Stimulated activated CD8-positive, alpha-beta memory T cell treated with anti-CD3 and anti-CD28 coated beads, Interleukin-15, amount 100 ng/mL, for 48 hours (primary cell): ENCODE measurements at places on chromosomes 12 and 14.

GRCh38 chr14:62778310-62778709, 266.9 kb downstream of the KCNH5 start:
- DNase-seq, result no peak

DNA sequence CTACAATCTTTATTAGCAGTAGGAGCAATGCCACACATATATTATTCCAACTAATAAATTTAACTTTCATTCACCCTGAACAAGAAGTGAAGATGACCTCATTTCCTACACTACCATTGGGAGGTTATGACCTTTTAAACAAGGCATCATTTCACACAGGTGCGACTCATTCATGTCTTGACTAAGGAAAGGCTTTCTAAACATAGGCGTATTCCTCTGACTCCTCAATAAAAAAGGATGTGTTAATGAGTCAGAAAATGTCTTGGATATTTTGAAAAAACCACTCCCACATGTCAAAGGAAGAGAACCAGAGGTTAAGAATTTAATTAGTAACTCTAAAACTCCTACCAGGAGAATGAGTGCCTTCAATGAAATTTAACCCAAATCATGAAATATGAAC, 115.2 kb downstream of the PRICKLE1 start:
- no peak for DNase-seq

DNA sequence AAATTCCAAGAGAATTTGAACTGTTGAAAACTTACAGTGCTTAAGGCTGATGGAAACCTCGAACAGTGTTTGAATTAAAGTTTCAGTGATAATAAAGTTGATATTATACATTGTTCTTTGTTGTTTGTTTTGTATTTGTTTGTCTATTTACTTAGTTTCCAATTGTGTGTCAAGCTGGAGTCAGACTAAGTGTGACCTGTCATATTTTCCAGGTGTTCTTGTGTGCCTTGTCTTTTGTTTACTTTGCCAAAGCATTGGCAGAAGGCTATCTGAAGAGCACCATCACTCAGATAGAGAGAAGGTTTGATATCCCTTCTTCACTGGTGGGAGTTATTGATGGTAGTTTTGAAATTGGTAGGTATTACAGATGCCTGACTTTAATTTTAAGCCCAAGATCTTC, 6.0 kb downstream of the SLCO1C1 start:
- no peak for DNase-seq

- DNase-seq, result no peak
Observed at GRCh38 chr14:99884834-99885648, 91.8 kb downstream of the EML1 start.

DNA sequence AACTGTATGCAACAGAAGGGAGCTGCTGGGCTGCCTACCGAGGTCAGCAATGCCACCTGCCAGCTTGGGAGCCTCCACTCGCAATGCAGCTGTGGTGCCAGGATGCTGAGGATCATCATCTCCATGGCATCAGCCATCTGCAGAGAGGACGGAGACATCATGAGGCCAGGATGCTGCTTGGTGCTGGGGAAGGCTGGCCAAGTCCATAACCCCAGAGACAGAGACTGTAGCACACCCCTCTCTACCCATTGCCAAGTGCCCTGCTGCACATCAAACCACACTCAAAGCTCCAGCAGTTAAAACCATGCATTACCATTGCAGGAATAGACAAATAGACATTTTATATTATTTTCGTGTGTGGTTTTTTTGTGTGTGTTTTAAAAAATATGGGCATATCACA, 43.5 kb downstream of the SVOP start:
- no peak for DNase-seq

DNA sequence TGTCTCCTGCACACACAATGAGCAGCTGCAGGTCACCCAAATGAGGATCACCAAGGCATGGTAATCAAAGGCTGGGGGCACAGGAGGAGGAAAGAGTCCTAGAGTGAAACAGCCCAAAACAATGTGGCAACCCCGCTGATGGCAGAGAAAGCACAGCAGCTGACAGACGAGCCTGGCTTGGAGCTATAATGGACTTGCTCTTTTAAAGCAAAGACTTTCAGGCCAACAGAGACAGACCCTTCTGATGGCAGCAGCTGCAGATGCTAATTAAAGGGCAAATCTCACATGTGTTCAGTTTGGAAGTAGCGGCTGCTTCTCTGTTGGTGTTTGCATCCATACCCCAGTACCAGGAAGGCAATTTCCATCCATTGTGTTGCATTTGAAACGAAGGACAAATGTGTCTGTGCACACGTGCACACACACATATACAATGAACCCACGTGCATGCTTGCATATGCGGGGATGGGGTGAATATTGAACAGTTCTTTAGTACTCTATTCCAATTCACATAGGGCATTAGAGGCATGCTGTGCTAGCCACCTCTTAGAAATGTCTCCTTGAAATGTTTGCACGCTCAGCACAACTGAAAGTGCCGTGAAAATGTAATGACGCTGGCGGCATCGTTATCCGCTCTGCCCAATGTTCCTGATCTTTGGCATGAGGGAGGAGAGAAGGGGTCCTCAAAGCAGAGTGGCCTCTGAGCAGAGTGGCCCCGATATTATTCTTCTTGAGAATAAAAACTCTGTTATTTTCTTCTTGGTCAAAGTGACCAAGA, 38.1 kb downstream of the CIT start:
- no peak for DNase-seq

DNA sequence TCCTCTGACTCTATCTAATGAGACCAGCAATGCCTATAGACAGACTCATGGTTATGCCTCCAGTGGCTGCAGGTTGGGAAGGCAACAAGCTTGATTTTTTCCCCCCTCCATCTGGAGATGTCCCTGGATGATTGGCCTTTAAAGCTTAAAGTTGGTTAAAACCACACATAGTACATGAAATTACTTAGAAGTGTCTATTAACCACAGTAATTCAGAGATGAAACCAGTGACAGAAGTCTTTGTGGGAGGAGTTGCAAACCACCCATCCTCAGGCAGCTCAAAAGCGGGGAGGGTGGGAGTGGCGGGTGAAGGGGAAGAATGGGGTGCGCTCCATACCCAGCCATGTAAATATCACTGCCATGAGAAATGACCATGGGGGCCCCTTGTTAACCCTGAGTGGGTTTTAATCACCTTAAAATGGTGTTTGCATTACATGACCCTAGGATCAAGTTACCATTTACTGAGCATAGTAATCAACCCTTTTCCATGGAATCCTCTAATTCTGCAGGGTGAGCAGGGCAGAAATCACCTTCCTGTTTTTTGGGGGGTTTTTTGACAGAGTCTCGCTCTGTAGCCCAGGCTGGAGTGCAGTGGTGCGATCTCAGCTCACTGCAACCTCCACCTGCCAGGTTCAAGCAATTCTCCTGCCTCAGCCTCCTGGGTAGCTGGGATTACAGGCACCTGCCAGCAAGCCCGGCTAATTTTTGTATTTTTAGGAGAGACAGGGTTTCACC, 133.5 kb downstream of the FOXN3 start:
- peak; percentile 42 for DNase-seq

GRCh38 chr12:51172515-51173431, at the start of gene TFCP2:
Gene TFCP2 (minus strand): TSS chr12:51173135. CDS start chr12:51172422, 713 bp downstream.
- peak; percentile 91 for DNase-seq

GRCh38 chr14:55131370-55132137, 2.5 kb downstream of the LGALS3 start:
- no peak for DNase-seq

- no peak for DNase-seq
Observed at GRCh38 chr14:66114071-66114470, 372.1 kb upstream of the CCDC196 start.

DNA sequence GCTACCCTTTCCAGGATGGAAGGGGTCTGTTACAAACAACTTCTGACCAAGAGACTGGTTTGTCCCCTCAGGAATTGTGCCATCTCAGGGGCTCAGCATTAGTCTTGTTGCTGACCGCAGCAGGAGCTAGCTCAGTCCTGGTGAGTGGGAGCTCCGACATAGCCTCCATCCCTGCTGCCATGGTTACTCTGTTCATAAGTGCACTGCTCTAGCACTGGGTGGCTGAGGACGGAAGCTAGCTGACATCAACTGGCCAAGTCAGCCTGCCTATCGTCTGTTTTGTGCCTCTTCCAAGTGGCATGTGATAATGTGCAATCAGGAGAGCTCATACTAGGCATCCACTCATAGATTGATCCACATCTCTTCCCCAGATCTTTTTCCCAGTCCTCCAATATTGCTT, 7.5 kb downstream of the SLC17A8 start:
- DNase-seq, result no peak
